Activated gamma-delta T cell (primary cell): ENCODE measurements at places on chromosomes 1 and 21.

DNA sequence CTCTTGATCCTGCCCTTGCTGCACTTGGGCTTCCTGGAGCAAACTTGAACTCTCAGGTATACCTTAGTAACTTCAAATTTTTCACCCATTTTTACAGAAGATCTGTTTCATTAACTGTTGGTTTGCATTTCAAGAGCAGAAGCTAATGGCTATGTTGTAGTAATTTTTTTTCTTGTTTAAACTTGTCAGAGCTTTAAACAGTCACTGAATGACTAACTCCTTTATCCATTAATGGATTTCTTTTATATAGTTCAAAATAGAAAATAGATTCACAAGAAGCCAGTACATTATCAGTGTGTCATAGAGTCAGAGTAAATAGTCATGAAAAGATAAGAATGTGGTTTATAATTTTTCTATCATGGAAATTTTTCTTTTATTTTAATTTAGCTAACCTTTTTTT lies 13.6 kb downstream of the SRSF11 start:
- no peak for DNase-seq

DNA sequence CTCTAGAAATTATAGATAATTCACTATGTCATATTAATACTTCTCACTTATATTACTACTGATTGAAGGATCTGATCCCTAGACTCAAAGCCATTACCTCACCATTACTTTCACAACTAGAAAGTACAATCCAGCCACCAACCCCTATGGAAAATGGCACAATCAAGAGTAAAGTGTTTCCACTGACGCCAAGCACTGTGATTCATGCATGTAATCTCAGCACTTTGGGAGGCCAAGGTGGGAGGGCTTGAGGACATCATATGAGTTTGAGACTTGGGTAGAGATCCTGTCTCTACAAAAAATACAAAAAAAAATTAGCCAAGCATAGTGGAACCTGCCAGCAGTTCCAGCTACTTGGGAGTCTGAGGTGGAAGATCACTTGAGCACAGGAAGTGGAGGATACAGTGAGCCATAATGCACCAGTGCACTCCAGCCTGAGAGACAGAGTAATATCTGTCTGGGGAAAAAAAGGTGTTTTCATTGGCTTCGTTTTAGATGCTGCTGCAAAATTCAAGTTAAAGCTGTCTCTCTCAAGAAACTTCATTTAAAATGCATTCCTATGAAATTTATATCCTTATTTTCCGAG lies 126.5 kb downstream of the AKT3 start:
- DNase-seq, result no peak

GRCh38 chr1:240906477-240906876 lies 294.5 kb upstream of the GREM2 start:
- DNase-seq, result no peak

GRCh38 chr1:107415241-107415640 lies 274.4 kb downstream of the NTNG1 start:
- no peak for DNase-seq

DNA sequence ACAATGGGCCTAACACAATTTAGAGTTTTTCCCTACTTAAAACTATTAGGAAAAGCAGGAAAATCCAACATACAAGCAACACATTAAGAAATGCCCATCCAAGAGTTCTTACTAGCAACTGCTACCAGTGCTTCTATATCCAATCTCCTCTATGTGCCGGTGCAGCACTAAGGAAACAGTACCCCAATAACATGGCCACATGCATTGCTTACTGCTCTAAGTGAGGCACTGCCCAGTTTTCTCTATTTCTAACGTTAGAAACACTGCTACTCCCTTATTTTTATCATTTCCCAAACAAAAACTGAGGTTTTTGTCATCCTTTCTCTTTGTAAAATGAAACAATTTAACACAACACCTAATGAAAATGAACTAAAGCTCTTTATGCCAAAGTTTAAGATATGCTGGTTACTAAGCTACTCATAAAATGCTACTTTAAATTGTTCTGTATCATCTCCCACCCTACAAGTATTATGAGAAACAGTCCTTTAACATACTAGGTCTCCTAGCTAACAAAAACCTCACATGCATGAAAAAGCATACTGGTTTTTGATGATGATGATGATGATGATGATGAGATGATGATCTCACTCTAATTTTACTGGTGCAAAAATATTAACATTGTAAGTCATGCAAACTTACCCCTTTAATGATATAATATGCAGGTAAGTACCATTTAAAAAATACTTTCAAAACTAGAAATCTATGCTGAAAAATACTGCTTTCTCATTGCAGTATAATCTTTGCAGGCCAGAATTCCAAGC lies 90.7 kb upstream of the TTC39A start:
- no peak for DNase-seq

DNA sequence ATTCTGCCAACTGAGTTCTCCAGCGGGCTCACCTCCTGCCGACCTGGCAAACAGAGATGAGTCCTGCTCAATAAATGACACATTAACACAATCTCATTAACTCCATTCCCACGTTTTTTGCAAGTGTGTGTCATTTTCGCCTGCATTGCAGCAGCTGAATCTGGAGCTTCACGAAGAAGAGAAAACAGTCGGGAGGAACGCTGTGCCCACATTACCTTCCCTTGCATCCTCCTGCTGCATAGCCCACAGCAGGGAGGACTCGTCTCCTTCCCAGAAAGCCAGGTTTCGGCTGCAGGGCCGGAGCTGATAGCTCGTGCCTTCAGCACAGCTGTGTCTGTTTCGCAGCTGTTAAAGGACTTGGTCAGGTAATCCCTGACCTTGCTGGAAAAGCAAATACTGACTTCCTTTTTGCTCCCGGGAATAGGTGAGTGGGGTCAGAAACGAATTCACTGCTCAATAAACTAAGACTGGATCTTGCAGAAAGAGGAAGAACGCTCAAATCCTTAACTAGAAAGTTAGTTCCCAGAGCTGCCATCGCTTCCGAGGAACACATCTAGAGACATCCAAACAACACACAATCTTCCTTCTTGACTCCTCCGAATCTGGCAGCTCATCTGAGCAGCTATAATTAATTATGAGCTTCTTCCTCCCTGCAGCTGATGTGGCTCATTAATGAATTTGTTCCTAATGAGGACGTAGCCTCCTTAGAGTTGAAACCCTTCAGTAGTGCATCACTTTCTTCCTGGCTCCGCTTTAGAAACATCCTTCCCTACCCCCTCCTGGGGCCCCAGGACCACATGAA lies 33.0 kb downstream of the KANK4 start:
- DNase-seq, result no peak

- no peak for DNase-seq
These were observed 9.4 kb upstream of the UAP1 start for GRCh38 chr1:162551969-162552683.

DNA sequence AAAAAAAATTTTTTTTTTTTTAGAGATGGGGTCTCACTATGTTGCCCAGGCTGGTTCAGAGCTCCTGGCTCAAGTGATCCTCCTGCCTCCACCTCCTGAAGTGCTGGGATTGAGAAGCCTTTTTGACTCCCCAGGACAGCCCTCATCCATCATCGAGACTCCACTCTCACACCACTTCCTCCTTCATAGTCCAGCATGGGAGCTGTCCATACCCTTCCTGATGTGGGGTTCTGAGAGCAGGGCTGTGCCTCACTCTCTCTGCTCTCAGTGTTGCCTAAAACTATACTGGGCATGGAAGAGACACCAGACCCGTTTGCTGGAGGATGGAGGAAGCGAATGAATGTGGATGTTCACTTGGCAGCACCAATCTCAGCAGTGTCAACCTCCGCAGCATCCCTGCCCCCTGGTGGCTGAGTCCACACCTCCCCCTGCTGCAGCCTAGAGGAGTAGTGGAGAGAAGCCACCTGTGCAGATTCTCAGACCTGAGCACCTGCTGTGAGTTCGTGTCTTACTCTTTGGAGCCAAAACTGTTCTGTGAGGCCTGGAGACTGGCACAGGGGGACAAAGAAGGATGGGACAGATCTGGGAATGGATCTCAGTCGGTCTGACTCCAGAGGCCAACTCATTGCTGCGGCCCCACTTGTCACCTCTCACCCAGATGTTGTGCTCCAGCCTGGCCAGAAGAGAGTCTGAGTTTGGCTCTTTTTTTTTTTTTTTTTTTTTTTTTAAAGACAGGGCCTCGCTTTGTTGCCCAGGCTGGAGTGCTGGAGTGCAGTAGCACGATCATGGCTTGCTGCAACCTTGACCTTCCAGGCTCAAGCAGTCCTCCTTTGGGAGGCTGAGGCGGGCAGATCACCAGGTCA lies 17.7 kb downstream of the TINAGL1 start:
- no peak for DNase-seq

- DNase-seq, result no peak
These were observed 66.6 kb downstream of the TPR start for GRCh38 chr1:186308264-186309060.

GRCh38 chr1:148158341-148159003 lies 6.4 kb upstream of the NBPF11 start:
- DNase-seq, result no peak

DNA sequence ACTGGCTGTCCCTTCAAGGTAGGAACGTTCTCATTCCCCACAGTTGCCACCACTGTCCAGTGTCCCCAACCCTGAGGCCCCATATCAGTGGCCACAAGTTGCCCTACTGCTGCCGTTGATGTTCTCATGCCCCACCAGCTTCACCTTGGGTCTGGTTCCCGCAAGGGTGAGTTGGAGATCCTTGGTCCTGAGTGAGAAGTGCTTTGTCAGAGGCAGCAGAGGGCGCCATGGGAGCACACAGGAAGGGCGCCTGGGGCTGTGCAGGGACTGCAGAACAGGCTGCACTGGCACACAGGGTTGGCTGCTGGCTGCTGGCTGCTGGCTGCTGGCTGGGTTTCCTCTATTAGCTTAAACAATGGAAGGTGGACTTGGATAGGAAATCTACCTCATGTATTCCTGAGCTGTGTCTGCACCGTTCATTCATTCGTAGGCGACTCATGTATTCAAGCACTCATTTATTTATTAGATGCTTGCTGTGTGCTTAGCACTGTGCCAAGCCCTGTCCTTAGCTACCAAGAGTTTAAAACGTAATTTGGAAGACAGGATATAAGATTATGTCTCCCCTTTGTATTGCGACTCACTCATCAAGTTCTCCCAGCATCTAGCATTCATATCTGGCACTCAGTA lies 2.1 kb upstream of the S100A9 start:
- no peak for DNase-seq

DNA sequence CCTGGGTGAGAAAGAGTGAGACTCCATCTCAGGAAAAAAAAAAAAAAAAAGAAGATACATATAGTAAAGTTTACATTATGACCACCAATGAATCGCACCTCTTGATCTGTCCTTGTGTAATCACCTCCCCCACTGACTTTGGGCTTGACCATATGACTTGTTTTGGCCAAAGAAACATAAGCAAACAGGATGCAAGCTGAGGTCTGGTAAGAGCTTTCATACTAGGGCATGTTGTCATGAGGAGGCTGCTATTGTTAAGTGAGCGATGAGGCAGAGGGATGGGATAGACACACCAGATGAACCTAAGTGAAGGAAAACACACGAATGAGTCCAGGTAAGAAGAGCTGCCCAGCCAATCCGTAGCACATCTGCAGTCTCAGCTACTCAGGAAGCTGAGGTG lies 10.7 kb downstream of the ENAH start:
- no peak for DNase-seq

DNA sequence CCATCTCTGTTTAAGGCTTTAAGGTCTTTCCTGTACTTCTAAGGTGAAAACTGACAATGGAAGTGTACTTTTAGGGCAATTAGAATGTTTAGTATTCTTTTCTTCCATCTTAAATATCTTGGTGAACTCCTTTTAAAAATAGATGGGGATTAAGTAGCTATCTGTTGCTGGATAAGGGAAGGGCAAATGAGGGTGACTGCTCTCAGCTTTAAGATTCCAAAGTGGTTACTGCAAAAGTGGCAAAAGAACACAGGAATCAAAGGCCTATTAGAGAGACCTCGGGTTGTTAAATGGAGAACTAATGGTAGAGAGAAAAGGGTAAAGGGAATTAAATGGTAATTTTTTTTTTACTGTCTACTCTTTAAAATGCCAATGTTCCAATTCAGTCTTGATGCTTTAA lies 774.1 kb upstream of the B3GALT2 start:
- no peak for DNase-seq

GRCh38 chr1:43938892-43939587 lies 5.4 kb downstream of the ARTN start:
- no peak for DNase-seq

DNA sequence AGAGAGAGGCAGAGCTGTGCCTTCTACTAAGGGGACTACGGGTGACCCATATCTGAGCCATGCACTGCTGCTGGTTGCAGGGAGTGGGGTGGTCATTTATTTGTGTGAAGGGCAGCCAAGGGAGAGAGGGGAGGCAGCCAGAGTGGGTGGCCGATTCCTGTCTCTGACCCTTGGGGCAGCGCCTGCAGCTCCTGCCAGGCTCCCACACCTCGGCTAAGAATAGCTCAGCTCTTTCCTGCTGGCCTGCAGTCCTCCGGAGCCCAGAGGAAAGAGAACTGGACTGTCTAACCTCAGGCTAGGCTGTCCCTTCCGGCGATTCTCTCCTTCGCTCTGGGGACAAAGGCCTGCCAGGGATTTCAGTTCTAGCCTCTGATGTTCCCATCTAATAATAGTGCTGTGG lies 11.6 kb upstream of the CD34 start:
- DNase-seq, result no peak

DNA sequence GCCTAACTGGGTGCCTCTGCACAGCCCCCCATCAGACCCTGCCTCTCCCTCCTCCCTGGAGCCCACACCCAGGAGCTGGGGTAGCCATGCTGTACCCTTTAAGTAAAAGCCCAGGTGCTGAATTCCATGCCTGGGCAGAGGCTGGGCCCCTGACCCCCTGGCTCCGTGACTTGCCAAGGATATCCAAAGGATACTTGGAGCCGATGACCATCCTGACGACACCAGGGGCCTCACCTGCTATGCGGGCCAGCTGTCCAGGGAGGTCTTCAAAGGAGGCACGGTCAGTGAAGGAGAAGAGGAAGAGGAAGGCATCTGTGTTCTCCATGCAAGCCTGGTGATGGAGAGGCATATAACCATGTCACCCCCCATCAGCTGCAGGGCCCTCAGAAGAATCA lies 4.7 kb downstream of the CPLANE2 start:
- DNase-seq, result no peak
